ENCODE measurements at places on chromosomes 12 and 14. TPM values are rescaled to one million over a fixed set of nuclear protein-coding genes. Genes with fewer than 3 reads are reported as not detected.

TMEM119 gene
- total RNA-seq, result not detected

TAS2R20 gene
- not detected for total RNA-seq

ANKS1B gene
- 0.57 TPM for total RNA-seq

DICER1 gene
- 15.9 TPM for total RNA-seq

ACACB gene
- total RNA-seq, result 15.9 TPM

PIANP gene
- total RNA-seq, result 0.75 TPM

CFAP54 gene
- 1.1 TPM for total RNA-seq

ETFBKMT gene
- total RNA-seq, result 0.87 TPM

AKAP3 gene
- 0.08 TPM for total RNA-seq

DDX47 gene
- total RNA-seq, result 91.3 TPM

CPNE6 gene
- total RNA-seq, result not detected

CCDC77 gene
- 10.8 TPM for total RNA-seq

SRRM4 gene
- not detected for total RNA-seq

LRRC9 gene
- total RNA-seq, result not detected

CLEC6A gene
- total RNA-seq, result not detected

NYNRIN gene
- total RNA-seq, result 0.44 TPM

NELL2 gene
- total RNA-seq, result not detected

CD163L1 gene
- total RNA-seq, result 0.53 TPM

TBX5 gene
- total RNA-seq, result not detected

HRK gene
- 1.8 TPM for total RNA-seq

UNC79 gene
- total RNA-seq, result 0.01 TPM

INSM2 gene
- total RNA-seq, result 0.05 TPM

HOXC12 gene
- not detected for total RNA-seq

TSHR gene
- total RNA-seq, result not detected

PSMB11 gene
- not detected for total RNA-seq

C3AR1 gene
- total RNA-seq, result not detected

RTL1 gene
- 0.26 TPM for total RNA-seq

KRT78 gene
- total RNA-seq, result 0.10 TPM

UBE3B gene
- 14.6 TPM for total RNA-seq

TAS2R19 gene
- total RNA-seq, result not detected

SMIM41 gene
- total RNA-seq, result not detected

RPGRIP1 gene
- 0.28 TPM for total RNA-seq

SLCO1C1 gene
- total RNA-seq, result not detected

MANSC1 gene
- 3.9 TPM for total RNA-seq

CD4 gene
- total RNA-seq, result not detected

Measured in A549 treated with AZD2906 at 1 μM for 4 hours (cell line).